ENCODE measurements at places on chromosomes 16 and 17.

- DNase-seq, result no peak
Observed at GRCh38 chr17:2093349-2093748, 38.4 kb downstream of the HIC1 start.

DNA sequence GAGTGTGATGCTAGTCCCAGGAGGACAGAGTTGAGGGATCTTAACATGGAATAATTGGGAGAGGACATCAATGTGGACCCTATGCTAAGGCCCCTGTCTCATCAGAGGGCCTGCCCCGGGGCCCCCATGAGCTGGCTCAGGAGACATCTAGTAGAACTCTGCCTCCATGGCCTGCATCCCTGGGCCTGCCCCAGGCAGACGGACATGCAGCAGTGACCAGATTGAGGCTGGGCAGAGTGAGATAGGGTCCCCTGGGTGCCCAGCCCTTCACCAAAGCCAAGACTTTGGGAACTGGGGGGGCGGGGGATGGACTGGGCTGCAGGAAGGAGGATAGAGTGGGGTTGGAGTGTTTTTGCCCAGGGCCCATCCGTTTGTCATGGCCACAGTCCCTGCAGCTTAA, 115.2 kb downstream of the CCDC182 start:
- no peak for DNase-seq

DNA sequence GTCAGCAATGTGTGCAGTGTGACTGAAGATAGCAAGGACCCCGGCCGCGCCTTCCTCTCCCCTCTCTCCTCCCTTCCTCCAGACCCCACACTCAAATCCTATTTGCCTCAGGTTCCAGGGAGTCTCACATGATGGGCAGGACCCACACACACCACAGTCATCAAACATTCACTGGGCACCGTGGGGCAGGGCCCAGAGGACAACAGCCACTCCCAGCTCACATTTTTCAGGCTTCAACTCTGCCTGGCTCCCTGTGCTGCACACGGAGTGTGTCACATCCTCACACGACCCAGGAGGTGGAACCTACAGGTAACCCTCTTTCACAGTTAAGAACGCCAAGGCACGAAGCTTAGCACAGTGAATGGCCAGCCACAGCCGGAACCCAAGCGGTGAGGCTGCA, 30.5 kb downstream of the PEMT start:
- no peak for DNase-seq

DNA sequence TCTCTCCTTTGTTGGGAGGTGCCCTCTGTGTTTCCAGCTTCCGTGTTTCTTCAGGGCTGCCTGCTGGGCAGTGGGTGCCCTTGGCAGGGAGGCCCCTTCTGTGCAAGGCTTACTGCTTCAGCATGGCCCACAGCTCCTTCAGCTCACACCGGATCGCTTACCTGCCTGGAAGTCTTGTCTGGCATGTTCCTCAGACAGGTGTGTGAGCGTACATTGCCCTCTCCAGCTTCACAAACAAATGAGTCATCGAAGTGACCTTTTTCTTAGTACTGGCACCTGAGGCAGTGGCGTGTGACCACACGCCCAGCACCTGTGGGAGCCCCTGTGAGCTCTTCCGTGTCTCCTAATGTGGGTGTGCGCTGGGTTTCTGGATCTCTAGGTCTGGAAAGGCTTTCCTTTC, 3.5 kb downstream of the RAB40C start:
- DNase-seq, result no peak

- DNase-seq, result no peak
Observed at GRCh38 chr17:49987290-49987585, 7.8 kb downstream of the DLX3 start.

GRCh38 chr17:2893422-2893914, 97.2 kb downstream of the RAP1GAP2 start:
- no peak for DNase-seq

DNA sequence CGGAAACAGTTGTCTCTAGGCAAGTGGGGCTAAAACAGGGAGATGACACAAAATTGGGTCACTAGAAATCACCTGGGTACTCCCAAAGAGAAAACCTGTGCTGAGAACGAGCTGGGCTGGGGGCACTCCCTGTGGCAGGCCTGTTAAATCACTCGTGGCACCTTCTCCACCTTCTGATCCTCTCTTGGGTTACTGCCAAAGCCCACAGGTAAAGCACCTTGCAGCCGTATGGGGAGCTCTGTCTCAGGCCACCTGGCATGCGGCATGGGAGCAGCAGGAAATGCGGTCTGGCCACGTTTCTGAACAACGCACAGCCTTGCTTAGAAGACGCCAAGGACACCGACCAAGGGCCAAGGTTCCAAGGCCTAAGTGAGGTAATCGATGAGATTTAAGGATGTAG, 21.5 kb upstream of the ICAM2 start:
- no peak for DNase-seq

- DNase-seq, result no peak
Observed at GRCh38 chr17:7080456-7081041, 498 bp upstream of the CLEC10A start.

DNA sequence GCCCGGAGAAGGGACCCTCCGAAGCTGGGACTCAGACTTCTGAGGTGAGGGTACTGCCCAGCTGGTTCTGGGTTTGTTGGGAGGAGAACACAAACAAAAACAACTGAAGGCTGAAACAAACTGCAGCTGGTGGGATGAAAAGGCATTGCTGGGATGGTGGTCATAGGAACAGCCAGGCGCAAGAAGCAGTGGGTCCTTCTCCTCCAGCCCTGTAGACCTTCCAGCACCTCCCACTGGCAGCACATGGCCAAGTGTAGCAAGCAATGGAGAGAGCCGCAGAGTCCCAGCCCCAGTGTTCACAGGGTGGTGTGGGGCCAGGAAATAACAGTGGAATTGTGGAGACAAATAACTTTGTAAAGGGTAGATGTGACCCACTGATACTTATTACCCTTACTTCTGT, 48.7 kb upstream of the FOXJ1 start:
- DNase-seq, result no peak

- DNase-seq, result peak; percentile 90
Observed at GRCh38 chr17:81394921-81395599, at the start of gene BAHCC1. Gene BAHCC1 (plus strand): TSS chr17:81395457. CDS start chr17:81399740, 4,283 bp downstream.

- DNase-seq, result no peak
Observed at GRCh38 chr17:78995761-78996451, 13.7 kb downstream of the CANT1 start.

DNA sequence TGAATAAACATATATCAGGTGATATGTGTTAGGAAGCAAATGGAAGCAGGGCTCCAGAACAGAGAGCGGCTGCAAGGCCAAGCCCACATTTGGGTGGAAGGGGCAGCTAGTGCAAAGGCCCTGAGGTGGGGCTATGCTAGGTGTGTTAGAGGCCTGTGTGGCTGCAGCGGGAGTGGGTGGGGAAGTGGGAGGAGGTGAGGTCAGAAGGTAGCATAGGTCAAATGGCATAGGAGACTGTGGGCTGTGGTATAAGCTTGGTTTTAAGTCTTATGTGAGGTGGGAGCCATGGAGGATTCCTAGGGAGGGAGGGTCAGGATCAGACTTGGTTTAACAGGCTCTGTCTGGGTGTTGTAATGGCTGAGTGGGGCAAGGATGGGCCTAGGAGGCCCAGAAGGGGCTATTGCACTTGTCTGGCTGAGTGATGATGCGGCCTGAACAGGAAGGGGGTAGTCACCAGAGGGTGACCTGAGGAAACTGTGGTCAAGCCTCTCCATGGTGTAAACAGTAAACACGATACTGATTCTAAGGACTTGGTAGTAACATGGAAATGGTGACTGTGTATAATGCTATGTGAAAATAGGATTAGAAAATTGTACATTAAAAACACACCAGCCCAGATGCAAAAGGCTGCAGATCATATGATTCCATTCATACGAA, 31.1 kb downstream of the RAI1 start:
- DNase-seq, result no peak

DNA sequence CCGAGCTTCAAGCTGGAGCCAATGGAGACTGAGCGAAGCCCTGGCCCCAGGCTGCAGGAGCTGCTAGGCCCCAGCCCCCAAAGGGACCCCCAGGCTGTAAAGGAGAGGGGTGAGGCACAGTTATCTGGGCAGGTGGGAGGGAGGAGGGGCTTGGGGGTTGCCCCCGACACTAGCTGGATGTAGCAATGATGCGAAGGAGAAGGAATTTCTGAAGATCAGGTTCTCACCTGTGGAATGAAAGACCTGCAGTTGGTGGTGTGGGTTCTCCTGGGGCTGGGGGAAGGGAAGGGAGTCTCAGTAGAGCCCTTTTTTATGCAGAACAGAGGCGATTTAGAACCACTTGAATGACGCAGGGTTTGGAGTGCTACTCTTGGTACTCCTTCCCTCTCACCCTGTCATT, 1.8 kb downstream of the ZNF263 start:
- no peak for DNase-seq

- peak; percentile 67 for DNase-seq
Observed at GRCh38 chr16:88505405-88506082, 52.5 kb downstream of the ZFPM1 start.

DNA sequence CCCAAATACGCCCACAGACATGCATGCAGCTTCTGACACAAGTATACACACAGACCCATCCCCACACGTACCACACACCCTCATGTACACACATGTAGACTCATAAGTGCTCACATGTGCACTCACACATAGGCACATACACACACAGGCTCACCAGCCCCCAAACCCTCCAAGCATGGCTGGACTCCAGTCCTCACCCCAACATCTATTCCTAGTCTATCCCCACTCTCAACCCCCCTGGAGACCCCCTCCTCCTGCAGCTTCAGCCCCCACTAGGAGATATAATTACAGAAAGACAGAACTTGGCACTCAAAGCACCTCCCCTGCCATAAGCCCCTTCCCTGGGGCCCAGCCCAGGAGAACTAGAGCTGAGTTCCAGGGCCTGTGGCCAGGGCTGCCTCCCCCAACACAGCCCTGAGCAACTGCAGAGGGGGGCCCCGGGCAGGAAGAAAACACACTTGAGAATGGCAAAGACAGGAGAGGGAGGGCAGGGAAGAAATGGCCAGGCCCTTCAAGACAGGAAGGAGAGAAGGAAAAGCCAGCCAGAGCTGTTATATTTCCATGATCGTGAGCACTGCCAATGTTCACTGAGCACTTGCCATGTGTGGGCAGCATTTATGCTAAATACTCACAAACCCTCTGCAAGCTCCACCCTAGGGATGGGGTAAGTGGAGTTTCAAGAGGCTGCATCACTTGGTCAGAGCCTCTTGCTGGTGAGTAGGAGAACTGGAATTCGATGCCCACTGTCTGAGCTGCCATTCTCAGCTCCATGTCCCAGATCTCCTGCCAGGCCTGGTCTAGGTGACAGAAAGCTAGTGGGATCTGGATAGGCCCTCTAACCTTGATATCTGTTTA, 224.5 kb downstream of the ZNF423 start:
- DNase-seq, result no peak

- DNase-seq, result no peak
Observed at GRCh38 chr17:72426948-72427760, 306.3 kb downstream of the SOX9 start.

GRCh38 chr16:72840631-72841381, 207.1 kb downstream of the ZFHX3 start:
- DNase-seq, result no peak

DNA sequence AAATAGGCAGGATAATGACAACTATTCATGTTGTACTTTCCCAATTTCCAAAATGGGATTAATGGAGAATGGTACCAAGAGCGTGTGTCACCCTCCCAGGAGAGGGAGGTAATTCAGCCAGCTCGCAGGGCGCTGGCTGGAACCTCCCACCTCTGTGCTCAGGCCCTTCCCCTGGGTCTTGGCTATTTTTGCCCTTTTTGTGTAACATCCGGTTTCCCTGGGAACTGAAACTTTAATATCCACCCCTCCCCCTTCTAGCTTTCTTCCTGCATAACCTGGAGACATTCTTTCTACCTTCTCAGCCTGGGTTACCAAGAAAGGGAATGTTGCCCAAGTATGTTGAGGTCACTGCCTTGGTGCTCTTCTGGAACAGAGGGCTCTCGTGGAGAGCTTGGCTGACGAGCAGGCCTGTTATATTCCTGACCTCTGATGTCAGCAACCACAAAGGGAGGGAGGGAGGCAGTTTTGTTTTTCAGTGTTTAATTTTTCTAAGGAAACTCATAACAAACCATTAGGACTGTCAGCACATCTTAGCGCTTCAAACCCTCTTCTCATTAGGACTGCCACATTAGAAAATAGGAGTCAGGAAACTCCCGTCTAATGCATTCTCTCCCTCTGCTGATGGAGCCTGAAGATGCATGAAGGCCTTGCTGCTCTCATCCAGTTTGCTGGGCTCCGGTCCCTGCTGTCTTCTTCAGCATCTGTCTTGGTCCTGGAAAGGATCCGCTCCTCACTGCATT, 25.6 kb downstream of the ITGB3 start:
- DNase-seq, result no peak

GRCh38 chr16:10312784-10313724, 72.8 kb upstream of the ATF7IP2 start:
- no peak for DNase-seq

GRCh38 chr17:80901319-80901718, 90.3 kb upstream of the CHMP6 start:
- DNase-seq, result no peak

- no peak for DNase-seq
Observed at GRCh38 chr16:27829975-27830374, 233.5 kb downstream of the GSG1L start.

- peak; percentile 23 for DNase-seq
Observed at GRCh38 chr17:42276609-42277341, 584 bp upstream of the STAT5B start.

GRCh38 chr16:49578018-49578417, 204.4 kb downstream of the C16orf78 start:
- DNase-seq, result no peak

GRCh38 chr17:48520631-48521079, 10.2 kb downstream of the HOXB1 start:
- DNase-seq, result no peak

- peak; percentile 56 for DNase-seq
Observed at GRCh38 chr16:3654249-3654991, at the start of gene DNASE1. Gene DNASE1 (plus strand): TSS chr16:3654691. CDS start chr16:3655374, 683 bp downstream.

GRCh38 chr17:49670002-49670401, 7.9 kb downstream of the SPOP start:
- no peak for DNase-seq

DNA sequence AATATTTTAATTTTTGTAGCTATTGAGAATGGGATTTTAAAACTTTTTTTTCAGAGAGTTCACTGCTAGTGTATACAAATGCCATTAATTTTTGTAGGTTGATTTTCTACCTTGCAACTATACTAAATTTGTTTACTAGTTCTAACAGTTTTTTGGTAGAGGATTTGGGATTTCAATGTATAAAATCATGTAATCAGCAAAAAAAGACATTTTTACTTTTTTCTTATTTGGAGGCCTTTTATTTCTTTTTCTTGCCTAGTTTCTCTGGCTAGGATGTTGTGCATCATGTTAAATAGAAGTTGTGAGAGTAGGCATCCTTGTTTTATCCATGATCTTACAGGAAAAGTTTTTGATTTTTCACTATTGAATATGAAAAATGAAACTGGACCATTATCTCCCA, 602.9 kb upstream of the KIF2B start:
- no peak for DNase-seq

All from stimulated activated CD4-positive, alpha-beta T cell treated with anti-CD3 and anti-CD28 coated beads, Interleukin-4, amount 100 ng/mL, for 1 hour (primary cell).